ENCODE measurements at places on chromosomes 6 and 20.

DNA sequence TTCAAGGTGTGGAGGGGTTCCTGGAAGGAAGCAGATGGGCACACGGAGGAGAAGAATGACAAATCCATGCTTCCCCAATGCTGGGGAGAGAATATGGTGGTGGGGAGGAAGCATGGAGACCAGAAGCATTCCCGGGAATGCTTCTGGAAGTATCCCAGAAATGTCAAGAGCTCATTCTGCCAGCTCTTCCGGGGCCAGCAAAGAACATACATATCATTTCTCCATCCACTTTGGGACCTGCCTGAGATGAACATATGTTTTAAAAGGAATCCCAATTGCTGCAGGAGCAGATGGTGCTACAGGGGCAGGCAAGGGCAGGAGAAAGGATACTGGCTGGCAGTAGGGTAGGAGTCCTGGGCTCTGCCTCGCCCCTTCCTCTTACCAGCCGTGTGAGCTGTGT lies 37.9 kb upstream of the CCDC167 start:
- DNase-seq: no peak

DNA sequence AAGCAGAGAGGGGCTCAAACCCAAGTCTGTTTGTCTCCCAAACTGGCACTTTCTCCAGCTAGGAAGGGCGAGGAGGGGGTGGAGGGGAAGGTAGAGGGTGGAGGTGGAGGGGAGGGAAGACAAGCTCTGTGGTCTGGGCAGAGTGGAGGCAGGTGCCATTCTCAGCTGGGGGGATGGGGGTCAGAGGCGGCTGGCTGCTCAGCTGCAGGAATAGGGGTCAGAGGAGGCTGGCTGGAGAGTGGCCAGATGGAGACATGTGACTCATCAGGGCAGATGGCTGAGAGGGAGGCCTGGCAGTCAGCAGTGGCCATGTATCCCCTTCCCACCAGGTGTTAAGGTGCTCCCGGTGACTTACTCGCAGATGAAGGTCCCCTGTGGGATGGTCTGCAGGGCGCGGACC lies 3.5 kb upstream of the SLC44A4 start:
- peak; percentile 7 for DNase-seq

DNA sequence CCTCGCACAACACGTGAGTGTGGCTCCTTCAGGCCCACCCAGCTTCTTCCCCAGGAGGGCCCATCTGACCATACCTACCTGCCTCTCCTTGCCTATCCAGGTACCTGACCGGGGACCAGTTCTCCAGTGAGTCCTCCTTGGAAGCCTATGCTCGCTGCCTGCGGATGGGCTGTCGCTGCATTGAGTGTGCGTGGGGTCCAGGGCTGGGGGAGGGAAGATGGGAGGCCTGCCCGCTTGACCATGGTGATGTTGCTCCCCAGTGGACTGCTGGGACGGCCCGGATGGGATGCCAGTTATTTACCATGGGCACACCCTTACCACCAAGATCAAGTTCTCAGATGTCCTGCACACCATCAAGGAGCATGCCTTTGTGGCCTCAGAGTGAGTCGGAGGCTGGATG lies 26.5 kb downstream of the PLCG1 start:
- DNase-seq: no peak

- DNase-seq: peak; percentile 77
Measured at GRCh38 chr6:107600936-107601335, 111.0 kb downstream of the SOBP start.

DNA sequence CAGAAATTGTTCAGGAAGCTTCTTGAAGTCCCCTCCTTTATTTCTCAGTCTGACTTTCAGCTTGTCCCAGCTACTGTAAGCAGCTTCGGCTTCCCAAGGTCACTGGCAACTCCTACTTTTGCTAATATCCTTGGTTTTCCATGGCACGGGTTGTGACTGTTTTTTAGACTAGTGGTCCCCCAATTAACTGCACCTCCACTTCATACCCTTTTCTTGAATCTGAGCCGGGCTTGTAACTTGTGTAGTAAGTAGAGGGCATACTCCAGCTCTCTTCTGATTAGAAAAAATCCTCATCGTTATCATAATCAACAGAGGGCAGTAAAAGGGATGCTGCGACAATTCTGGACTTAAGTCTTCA lies 162.3 kb upstream of the TNFAIP3 start:
- DNase-seq: no peak

DNA sequence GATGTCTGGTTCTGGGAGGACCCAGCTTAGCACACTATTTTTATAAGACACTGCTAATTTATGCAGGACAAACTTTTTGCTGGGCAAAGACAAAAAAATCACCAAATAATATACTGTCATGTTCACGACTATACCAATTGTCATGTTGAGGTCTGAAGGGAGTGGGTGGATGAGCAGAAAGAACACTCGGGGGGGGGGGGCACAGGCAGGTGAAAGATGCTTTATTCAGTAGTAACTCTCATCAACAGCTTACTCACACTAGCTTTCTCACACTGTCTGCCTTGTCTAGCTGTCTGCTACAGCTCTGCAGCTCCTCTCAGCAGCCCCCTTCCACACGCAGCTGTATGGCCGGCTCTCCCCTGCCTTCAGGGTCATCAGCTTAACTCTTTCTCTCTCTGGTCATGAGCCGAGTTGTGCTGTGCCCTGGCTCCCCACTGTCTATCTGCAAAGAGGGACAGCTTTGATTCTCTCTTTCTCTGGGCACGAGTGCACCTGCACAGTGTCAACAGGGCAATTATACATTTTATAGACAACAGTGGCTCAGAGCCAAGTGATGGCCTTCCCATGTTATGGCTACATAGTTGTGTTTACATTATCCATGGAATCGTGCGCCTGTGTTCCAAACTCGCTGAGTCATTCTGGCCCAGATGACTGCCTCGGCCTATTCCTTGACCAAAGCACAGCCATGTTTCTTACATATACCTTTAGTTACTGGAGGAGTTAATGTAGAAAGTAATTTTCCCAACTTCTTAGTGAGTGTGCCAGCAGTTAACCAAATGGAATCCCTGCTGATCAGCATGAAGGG lies 187.7 kb upstream of the PRSS16 start:
- no peak for DNase-seq

DNA sequence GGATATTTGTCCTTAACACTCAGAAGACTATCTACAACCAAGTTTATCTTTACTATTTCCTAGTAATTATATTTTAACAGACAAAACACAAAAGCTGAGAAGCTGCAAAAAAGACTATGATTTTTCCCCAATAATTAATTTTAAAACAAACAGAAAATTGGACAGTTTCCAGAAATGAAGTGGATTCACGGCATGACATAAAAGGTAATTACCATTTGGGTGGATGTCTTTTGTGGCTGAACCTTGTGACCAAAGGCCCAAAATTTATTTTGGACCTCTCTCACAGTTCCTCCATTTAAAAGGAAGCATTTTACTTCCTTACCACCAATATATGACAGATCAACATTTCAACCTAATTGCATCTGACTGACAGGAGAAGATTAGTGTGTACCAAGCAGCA lies 90.2 kb downstream of the GMDS start:
- no peak for DNase-seq

- no peak for DNase-seq
Measured at GRCh38 chr6:53915026-53915691, 120.4 kb downstream of the LRRC1 start.

Data from kidney glomerular epithelial cell (primary cell).